ENCODE measurements at places on chromosomes 12 and 14.

GRCh38 chr12:41621291-41621690, 433.2 kb downstream of the PDZRN4 start:
- no peak for DNase-seq

GRCh38 chr12:92065018-92065499, 80.6 kb downstream of the BTG1 start:
- DNase-seq, result no peak

- DNase-seq, result no peak
Measured at GRCh38 chr12:124369827-124370378, 75.0 kb downstream of the RFLNA start.

DNA sequence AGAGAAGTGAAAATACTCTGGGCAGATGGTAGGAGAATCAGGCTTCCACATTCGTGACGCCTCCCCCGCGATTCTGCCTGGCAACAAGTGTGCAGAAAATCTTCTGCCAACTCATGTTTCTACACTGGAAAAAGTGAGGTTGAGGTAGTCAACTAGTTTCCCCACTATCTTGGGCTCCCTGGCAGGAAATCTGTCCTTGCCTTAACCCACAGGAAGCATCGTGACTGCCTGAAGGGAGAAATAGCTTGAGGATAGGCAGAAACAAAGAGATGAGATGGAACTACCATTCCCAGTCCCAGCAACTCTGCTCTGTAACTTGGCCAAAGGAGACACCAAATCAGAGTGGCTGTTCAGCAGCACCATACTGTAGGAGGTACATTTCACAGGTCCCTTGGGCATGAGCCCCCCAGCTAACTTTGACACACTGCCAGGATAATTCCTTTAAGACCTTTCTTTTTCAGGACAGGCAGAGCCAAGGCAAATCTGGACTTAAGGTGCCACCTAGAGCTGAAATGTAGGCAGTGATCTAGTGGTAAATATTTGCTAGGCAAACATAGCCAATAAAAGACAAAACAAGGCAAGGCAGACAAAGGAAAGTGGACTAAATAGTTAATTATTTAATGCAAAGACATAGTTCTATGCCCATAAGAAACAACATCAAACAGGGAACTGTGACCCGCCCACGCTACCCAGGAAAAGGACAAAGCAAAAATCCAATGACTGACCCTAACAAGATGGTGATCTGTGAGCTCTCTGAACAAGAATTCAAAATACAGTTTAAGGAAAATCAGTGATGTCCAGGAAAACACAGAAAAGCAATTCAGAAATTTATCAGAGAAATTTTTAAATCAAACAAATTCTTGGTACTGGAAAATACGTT, 205.1 kb downstream of the PTPRO start:
- no peak for DNase-seq

- DNase-seq, result no peak
Measured at GRCh38 chr12:4196805-4197420, 76.6 kb upstream of the CCND2 start.

DNA sequence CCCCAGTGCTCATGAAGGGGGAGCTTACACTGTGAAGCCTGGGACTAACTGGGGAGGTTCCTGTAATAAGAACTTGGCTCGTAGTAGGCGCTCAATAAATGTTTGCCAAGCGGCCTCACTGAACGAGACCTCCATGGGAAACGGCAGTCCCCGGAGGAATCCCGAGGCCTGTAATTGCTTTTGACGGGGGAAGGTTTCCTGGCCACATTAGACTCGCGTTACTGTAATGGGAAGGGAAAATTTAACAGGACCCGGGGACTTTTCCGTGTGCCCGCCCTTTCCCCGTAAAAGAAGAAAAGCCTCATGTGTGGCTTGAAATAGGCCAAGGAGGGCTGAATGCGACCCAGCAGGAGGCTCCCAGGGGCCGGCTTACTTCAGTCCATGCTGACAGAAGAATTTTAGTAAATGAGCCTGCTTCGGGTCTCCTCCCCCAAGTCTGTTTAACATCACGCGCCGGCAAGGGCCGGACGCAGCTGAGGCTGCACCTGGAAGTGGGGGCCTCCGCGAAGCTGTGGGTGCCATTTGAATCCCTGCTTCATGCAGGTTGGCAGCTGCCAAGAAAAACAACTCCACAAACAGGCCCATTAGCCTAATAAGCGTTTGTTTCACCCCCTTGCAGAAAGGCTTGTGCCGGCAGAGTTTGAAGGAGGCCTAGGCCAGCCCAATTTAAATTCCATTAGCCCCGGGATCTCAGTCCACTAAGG, 39.8 kb upstream of the PWP1 start:
- no peak for DNase-seq

DNA sequence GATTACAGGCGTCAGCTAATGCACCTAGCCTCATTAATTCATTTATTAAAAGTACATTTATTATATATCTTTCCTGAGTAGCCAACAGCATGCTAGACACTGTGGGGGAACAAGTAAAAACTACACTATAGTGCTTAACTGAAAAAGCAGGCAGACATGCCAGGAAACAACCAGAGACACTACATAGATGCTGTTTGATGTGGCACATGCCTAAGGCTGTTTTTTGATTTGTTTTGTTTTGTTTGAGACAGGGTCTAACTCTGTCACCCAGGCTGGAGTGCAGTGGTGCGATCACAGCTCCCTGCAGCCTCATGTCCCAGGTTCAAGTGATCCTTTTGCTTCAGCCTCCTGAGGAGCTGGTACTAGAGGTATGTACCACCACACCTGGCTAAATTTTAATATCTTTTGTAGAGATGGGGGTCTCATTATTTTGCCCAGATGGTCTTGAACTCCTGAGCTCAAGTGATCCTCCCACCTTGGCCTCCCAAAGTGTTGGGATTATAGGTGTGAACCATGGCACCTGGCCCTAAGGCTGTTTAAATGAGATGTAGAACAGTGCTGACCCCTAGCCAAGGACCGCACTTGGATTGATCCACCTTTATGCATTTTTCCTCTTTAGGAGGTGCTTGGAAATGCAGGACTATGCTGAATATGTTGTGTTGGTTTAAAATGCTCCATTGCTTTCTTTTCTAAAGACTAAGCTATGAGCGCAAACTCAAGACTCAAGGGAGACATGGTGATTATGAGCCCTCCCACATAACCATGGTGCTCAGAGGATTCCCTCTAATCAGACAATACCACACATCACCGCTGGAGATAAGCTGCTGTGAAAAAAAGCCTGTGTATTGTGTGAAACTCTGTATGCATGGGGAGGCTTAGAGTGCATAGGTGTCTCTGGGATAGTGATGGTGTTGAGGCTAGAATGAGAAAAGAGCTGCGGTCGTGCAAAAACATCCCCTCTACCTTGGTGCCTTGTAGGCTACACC, 10.5 kb upstream of the C14orf93 start:
- DNase-seq, result no peak

GRCh38 chr12:33589576-33590114, 150.0 kb upstream of the SYT10 start:
- no peak for DNase-seq

DNA sequence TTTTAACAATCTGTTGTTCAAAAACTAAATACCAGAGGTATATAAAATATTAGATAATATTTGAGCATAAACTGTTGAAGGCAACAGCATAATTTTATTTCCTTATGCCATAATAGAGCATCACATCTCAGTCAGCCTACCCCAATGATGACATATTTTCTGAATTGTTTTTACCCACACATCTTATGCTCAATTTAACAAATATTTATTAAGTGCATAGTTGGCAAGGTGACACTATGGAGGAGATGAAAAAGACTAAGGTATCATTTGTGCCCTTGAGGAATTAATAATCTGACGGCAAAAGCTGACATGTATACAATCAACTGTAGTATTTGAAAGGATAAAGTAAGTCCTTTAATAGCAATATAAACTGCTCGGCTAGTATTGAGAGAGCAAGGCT, 102.4 kb downstream of the SYT1 start:
- DNase-seq, result no peak

DNA sequence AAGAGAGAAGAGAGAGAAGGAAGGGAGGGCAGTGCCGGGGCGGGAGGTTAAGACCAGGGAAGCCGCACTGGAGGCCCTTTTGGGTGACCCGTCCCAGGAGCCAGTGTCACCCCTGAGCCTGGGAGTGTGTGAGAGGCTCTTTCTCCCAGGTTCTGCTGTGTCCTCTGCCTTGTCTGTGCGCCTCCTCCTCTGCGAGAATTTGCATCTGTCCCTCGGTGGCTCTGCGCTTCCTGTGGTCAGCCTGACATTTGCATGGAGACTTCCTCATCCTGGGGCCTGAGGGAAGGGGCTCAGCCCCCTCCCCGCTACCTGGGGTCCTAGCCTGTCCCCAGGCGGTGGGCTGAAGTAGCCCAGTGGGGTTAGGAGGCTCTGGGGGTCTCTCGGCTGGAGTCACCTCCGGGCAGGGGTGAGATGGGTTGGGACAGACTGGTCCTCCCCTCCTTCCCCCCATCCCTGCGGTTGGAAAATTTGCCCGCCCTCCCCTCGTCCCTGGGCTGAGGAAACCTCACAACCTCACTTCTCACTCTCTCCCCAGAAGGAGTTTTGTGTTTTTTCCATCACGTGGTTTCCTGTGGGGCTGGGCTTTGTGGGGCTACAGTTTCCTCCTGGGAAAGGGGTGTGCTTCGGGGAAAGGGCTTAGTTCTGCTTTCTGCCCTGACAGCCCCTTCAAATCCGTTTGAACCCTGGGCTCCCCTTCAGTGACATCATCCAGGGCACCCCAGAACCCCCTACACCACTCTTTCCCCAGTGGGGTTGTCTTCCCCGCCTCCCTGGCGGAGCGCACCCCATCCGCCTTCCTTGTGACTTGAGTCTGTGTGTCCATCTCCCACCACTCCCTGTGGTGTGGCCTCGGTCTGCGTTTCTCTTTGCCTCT, 2.5 kb downstream of the PTPN6 start:
- DNase-seq, result no peak

- no peak for DNase-seq
Measured at GRCh38 chr12:75951399-75952278, 79.9 kb downstream of the PHLDA1 start.

DNA sequence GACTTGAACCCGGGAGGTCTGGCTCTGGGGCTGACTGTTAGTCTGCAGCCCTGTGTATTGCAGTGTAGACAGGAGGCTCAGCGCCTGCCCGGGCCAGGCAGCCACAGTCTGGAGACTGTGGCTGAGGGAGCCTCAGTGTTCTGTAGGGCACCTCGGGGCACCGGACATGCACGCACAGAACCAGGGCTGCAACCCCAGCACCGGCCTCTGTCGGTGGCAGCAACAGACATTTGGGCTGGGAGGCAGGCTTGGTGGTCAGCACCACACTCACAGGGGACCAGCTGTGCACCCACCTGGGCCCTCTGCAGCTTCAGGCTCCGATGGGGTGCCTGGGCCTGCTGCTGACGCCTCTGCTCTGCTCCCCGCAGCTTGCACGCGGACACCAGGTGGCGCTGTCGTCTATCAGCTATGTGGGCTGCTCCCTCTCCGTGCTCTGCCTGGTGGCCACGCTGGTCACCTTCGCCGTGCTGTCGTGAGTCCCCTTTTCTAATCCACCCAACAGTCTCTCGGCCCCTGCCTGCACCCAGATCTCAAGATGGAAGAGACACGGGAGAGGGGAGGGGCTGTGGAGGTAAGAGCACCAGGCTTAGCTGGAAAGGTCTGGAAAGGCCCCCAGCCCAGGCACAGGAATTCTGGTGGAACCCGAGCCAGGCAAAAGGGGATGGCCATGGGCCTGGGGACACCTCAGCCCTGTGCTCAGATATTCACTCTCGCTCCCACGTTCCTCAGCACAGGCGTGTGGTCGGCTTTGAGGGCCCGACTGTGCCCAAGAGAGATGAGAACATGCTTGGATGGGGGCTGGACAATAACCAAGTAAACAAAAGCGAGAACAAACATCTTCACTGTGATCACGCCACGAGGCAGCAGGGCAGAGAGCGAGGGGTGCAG, 151.0 kb downstream of the ADGRD1 start:
- peak; percentile 76 for DNase-seq

DNA sequence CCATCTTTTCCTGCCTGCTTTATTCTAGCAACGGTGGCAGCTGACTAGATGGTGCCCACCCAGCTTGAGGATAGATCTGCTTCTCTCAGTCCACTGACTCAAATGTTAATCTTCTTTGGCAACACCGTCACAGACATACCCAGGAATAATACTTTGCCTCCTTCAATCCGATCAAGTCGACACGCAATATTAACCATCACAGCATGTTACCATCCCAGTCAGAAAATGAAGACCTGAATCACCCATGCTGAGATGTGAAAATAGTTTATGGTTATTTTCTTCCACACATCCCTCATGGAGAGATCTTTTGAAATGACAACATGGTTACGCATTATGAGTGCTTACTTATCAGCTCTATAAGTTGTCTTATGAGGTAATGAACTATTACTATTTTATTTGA, 392.8 kb downstream of the SEC23A start:
- DNase-seq, result no peak

- DNase-seq, result no peak
Measured at GRCh38 chr12:48279101-48279500, 71.6 kb downstream of the ZNF641 start.

DNA sequence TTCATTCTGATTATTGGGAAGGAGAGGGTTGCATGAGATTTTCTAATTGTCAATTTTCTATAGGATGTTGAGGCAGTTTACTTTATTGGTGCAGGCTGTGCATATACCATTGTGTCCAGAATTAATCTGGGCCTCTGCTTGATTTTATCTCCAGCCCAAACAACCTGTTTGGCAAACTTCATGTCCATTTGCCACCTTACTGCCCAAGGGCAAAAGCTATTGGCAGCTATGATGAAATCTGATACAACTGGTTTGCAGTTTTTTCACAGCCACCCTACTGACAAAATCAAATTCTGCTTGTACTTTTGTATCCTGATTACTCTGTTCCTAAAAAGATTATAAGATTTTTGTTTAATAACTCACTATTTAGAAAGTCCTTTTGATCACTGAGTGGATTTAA, 789.2 kb upstream of the FBXO33 start:
- no peak for DNase-seq

DNA sequence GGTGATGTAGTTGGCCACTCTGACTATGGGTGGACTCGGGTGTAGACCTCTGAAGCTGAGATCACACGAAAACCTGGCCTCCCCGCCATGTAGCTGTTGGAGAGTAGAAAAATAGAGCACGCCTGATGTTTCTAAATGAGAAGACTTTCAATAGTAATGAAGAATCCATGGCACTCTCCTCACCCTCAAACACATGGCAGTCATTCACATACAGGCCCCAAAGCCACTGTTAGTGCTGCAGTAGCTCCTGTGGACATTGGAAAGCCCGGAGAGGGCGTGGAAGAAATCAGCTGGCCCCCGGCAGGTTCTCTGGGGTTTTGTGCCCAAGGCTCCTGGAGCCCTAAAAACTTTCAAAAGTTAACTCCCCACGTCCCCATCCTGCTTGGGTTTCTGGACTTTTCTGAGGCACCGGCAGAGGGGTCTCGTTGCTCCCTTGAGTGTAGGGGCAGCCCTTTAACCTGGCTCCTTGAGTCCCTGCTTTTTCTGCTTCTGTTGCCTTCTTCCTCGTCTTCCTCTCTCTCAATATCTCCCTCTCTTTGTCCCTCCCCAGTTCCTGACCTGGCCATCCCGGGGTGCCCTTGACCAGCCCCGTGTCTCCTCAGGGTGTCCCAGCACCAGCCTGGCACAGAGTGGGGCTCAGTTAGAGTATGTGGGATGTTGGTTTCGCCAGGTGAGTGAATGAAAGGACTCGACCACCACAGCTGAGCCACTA, 8.3 kb downstream of the MEG3 start:
- DNase-seq, result no peak

- DNase-seq, result no peak
Measured at GRCh38 chr14:79193689-79194477, 1017.4 kb downstream of the DIO2 start.
